ENCODE measurements at places on chromosomes 12 and 14. TPM values are rescaled to one million over a fixed set of nuclear protein-coding genes. Genes with fewer than 3 reads are reported as not detected.

GRCh38 chr12:51895378-51896135 is 7.7 kb downstream of the ANKRD33 start:
- DNase-seq: no peak

DNA sequence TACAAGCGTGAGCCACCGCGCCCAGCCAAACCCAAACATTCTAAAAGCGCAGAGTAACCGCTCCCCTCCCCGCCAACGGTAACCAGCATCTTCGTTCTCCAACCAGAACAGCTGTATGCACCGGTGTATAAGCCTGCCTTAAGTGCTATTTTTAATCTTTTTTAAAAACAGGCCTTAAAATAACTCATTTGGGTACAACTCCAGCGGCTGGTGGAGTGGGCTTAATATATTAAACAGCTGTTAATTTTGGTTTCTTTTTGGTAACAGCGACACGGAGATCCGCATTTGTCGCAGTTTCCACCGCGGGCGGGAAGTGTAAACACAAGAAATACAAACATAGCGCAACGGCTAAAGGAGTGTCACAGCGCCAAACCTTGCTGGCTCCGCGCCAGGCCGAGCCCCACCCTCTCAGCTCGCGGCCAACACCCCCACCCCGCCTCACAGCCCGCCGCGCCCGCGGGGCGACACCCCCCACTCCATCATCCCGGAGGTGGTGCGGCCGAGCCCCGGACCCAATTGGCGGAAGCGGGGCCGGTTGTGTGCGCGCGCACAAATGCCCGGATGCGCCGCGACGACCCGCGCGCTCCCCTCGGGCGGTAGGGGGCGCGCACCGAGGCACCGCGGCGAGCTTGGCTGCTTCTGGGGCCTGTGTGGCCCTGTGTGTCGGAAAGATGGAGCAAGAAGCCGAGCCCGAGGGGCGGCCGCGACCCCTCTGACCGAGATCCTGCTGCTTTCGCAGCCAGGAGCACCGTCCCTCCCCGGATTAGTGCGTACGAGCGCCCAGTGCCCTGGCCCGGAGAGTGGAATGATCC is at the start of gene MDM2:
MDM2 (plus strand) TSS at position 602 of the 812 bp plus-strand sequence. CDS start 301 bp downstream, outside the sequence.
- peak; percentile 94 for DNase-seq

DNA sequence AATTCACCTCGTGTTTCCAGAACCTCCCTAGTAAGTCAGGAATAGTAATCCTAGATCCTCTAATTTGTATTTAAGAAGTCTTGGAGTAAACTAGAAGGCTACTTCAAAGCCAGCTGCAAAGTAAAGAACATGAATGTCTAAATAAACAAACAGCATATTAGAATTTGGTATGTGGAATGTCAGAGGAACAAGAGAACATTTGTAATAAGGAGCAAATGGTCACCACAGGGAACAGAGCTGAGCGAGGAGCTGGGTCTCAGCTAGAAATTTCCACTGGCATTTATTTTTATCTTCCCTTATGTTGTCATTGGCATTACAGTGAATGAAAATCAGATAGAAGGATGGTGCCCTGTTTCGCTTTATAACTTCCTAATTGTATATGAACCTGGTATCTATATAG is 50.2 kb downstream of the FRMD6 start:
- DNase-seq: no peak

DNA sequence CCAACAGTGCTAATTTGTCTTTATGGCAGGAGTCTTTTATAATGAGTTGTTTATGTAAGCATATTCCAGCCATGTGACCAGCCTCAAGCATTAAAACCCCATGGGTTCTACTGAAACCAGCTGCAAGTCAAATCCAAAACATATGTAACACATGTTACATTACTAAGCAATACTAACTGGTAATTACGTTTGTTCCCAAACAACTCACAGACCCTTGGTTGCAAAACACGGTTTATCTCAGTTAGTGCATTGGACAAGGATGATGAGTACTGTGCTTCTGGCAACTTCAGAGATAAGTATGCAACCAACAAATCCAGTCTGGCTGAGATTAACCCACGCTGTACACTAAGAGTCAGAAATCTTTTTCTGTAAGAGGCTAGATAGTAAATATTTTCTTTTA is 110.1 kb upstream of the FAR2 start:
- no peak for DNase-seq

GRCh38 chr14:44720707-44721106 is 213.6 kb upstream of the FSCB start:
- DNase-seq: no peak

DNA sequence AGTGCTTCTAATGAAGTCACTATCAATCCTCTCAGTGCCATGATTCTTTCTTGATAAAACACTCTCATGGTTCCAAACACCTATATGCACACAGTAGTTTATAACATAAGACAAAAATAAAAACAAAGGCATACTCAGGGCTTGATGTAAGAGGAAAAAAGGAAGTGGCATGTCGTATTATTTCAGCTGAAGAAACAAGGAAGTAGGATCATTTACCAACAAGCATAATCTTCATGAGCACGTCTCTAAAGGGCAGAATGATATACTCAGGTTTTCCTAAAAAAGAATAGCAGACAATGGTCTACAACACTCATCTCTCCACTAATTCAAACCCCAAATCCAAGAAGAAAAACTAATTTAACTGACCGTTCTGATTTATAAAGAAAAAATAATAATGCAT is 33.9 kb downstream of the NUMB start:
- no peak for DNase-seq

DNA sequence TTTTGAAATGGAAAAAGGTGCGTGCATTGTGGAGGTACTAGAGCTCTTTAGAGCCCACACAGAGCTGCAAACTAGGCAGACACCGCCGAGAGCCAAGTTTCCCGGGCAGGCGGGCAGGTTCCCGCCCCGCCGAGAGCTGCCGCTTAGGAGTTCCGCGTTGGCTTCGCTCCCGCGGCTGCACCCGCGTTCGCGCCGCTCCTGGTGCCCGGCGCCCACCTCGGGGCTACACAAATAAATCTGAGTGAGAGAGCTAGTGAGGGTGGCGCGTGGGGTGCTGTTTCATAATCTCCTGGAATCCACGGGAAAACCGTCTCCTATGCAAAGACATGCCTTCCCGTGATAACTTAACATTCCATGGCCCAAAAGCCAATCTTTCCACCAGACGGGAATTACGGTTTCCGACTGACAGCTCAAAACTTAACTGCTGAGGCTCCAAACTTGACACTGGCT is 645 bp downstream of the KITLG start:
- DNase-seq: peak; percentile 19

DNA sequence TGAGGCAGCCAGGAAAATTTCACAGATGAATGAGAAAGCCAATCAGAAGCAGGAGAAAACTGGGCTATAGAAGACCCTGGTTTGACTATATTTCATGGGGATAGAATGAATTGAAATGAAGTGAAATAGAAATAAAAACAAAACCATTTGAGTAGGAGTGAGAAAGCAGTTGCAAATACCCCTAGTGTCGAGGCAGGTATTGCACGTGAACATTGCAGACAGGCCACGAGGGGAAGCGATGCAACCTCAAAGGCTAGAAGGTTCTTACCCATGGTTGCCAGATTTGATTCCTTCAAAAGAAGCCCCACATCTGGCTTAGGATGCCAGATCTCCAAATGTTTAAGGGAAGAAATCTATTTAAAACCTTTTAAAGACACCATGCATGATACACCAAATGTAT is 648.9 kb downstream of the VRK1 start:
- no peak for DNase-seq

- no peak for DNase-seq
Measured at GRCh38 chr12:11650286-11651281, 1.1 kb downstream of the ETV6 start.

Gene GUCY2C
- total RNA-seq: 1.2 TPM

Gene C2CD5
- total RNA-seq: 122 TPM

Gene PA2G4
- 106 TPM for total RNA-seq

Gene KCNH3
- 29.2 TPM for total RNA-seq
